Caki2 (cell line): ENCODE measurements at places on chromosomes 3 and 15.
A peak's percentile ranks its signal among the peaks of the same experiment; 100 is the strongest.

DNA sequence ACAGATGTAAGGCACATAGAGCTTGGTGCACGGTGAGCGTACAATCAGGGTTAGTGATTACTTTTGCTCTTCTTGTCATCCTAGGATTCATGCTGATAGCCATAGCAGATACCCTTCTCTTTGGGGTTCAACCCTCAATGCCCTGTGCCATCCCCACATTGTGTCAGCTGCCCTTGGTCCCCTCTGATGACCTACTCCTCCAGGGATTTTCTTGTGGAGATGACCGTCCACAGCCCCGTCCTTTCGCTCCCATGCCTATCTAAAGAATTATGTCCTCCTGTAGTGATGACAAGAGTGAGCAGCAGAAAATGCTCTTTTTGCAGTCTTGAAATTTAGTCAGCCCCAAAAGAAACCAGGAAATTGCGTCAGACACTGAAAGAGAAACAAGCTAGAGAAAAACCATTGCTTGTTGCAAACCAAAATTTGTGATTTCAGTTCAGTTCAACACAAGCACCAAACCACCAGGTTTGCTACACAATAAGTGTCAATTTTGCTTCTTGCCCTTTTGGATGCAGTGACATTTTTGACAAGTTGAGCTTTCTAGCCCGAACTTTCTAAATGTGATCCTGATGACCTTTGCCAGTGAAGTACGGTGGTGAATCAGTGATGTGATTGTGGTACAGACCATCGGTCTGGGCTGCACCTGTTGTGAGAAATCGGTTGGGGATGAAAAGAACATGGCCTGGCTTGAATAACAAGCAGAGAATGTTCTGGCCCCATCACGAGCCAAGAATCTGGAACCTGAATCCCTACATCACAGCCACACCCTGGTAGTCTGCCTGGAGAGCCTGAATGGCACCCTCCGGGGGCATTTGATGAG, 41.3 kb downstream of the CMTM7 start:
- no peak for DNase-seq

DNA sequence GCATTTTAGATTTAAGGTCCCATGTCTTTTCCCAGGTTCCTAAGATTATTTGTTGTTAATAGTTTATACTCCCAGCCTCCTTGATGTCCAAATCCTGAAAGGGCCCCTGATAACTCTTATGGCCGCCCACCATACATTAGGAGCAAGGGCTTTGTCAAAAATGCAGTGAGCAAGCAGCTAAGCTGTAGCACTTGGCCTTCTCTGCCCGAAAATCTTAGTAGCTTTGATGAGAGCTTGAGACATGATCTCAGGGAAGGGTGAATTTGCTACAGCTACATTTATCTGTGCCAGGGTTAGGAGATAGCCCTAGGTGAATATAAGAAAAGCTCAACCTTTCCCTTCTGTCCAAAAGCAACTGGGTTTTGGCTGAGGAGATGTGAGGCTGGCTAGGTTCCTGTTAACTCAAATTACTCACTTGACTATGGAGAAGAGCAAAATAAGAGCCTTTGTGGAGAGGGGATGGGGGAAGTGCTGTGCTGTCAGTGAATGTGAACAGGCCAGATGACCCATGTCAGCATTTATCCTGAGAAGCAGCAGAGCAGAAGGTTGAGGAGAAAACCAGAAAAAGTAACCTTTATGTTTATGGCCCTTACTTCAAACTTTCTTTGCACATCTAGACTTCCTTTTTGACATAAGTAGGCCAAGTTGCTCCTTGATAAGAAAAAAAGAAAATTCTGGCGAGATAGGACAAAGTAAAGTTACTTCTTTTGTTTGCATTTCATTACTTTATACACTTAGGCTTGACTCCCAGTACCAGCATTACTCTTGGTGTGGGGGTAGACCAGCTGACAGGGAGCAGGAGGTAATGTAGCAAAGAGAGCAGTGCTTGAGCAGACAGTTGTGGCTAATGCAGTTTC, 21.1 kb downstream of the MAPK6 start:
- DNase-seq = no peak

GRCh38 chr15:53869044-53869805, 109.0 kb upstream of the UNC13C start:
- no peak for DNase-seq

DNA sequence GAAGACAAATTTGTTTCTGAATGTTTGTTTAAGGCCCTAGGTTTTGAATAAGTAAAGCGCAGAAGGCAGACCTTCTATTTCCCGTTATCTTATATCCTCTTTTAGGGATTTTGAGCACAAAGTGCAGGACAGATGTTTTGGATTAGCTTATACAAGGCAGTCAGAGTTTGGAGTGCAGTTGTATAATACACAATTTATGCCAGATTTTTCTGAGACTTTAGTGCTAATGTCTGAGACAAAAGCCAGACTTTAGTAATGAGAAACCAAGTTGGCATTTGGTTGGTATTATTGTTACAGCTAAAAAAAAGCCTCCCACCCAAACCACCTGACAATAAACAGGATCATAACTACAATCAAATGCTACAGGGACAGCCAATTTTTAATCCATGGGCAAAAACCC, 309.9 kb upstream of the SATB1 start:
- no peak for DNase-seq

GRCh38 chr3:172171396-172172075, 132.2 kb downstream of the FNDC3B start:
- no peak for DNase-seq

DNA sequence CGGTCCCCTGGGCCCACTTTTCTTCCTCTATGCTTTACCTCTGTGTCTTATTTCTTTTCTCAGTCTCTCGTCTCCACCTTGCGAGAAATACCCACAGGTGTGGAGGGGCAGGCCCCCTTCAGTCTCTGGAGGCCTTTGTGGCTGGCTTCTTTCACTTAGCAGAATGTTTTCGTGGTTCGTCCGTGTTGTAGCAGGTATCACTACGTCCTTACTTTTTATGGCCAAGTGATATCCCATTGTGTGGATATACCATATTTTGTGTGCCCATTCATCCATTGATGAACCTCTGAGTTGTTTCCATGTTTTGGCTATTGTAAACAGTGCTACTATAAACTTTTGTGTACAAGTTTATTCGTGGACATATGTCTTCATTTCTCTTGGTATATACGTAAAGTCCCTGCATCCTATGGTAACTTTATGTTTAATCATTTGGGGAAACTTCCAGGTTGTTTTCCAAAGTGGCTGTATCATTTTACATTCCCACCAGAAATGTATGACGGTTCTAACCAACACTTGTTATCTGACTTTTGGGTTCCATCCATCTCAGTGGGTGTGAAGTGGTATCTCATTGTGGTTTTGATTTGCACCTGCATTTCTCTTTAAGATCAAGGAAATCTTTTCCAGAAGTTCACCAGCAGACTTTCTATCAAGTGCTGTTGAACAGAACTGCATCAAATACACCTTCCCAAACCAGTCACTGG, 5.6 kb downstream of the PIGZ start:
- no peak for DNase-seq

DNA sequence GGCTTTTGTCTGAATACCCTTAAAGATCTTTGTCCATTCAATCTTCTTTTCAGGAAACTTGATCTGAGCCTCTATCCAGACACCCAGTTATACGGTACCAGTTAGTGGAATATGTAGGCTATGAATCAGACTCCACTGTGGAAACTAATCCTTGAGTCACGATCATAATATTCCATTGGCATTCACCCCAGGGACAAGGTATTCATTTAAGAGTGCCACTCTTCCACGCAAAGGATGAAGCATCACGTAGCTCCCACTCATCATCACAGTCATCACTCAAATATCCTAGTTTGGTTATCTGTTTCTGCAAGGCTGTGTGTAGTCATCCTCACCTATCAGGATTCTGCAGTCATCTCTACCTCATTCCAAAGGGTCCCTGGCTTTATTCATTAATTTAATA, 85.6 kb downstream of the NEDD4 start:
- DNase-seq = peak; percentile 61

DNA sequence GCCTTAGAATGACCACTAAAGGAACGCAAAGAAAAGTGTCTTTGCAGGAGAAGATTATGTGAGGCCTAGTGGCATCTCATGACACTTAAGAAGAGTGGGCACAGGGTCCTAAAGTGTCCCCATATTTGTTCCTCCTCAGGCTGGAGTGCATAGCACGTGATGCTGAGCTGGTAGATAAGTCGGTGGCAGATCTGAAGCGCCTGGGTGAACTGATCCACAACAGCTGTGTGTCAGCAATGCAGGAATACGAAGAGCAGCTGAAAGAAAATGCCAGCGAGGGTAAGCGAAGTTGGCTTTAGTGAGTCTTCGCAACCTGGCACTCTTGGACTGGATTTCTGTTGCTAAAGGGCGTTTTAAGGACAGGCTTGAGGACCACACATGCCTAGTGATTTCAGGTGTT, 92.6 kb downstream of the CHD2 start:
- no peak for DNase-seq

GRCh38 chr3:187223799-187224198, 26.5 kb downstream of the RTP1 start:
- no peak for DNase-seq

DNA sequence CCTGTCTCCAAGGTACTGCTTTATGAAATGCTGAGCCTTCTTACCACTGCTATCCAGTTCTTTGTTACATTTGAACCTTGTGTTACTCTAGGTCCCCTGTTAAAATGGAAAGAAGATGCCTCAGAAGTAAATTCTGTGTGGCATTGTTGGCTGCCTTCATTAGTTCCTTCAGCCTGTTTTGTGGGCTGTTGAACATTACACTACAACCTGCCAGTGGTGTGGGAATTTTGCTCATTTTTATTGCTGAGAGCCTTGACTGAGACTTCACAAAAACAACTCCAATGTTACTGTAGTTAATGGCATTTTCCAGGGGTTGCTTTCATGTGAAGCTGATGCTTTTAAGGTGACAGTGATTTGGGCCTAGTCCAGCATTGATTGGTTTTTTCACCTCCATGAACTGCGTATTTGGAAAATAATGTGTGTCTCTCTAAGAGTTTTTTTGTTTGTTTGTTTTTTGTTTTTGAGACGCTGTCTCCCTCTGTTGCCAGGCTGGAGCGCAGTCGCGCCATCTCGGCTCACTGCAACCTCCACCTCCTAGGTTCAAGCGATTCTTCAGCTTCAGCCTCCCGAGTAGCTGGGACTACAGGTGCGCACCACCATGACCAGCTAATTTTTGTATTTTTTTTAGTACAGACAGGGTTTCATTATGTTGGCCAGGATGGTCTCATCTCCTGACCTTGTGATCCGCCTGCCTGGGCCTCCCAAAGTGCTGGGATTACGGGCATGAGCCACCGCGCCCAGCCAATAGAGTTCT, 4.3 kb downstream of the MAPK6 start:
- DNase-seq = peak; percentile 35

GRCh38 chr15:66900586-66901310, 164.7 kb upstream of the SMAD3 start:
- no peak for DNase-seq

DNA sequence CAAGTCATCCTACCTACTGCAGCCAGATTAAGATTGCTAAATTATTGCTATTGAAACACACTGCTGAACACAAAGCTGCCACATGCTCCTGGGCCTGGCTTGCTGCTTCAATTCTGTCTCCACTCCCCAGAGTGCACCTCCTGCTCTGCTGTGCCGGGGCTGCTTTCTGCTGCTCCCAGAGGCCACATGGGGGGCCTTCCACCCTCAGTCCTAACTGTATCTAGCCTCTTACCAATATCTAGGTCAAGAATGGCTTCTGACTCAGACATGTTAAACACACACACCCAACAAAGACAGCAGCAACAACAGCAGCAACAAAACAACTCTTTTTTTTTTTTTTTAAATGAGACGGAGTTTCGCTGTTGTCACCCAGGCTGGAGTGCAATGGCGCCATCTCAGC, 33.0 kb downstream of the MYZAP start:
- DNase-seq = no peak

GRCh38 chr3:33202711-33203457, 15.7 kb downstream of the SUSD5 start:
- no peak for DNase-seq

GRCh38 chr3:152160350-152161011, 108.2 kb upstream of the MBNL1 start:
- no peak for DNase-seq

GRCh38 chr3:142929890-142930289, 33.6 kb downstream of the PAQR9 start:
- DNase-seq = no peak

DNA sequence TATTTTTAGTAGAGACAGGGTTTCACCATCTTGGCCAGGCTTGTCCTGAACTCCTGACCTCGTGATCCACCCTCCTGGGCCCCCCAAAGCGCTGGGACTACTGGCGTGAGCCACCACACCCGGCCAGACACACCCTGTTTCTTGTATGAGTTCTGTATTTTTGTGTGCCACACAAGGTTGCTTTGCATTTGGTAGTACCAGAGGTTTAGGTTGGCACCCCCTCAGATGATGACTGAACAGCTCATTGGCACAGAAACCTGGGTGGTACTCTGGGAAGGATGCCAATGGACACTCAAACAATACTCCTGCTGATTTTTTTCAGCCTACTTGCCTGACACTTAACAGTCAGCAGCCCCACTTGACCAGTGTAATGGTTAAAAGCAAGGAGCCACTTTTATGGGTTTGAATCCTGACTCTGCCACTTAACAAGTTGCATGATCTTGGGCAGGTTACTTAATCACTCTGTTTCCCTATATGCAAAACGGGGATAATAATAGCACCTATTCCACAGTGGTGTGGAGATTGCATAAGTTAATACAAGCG, 39.2 kb upstream of the BCL2A1 start:
- peak; percentile 45 for DNase-seq

DNA sequence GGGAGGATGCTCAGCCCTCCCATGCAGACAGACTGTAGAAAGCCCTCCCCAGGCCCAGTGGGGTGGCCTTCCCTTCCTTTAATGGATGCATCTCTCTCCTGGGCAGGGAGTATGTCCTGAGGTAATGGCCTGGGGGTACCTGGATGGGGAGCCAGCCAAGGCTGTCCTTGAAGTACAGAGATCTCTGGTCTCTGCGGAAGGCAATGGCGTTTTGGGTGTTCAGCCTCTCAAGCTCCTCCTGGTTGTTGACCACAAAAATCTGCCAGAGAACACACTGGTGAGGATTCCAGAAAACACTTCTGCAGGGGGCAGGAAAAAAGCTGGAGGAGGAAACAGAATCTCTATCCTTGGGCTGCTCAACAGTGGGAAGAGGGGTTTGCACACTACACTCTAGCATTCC, 28.9 kb downstream of the EAF1 start:
- no peak for DNase-seq

DNA sequence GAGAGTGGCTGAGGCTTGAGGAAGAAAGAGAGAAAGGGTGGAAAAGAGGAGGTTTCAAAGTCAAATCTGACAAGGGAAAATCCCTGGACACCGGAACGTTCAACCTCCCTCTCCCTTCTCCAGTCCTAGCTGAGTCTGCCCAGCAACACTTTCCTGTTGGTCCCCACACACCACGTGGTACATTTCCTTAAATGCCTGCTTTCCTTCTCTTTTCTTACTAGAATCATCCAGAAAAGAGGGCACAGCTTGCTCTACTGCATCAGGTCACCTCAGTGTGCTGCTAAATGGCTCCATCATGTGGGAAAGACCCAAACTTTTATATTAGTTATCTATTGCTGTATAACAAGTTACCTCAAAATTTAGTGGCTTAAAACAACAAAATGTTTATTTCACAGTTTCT, 181.2 kb downstream of the NECTIN3 start:
- peak; percentile 20 for DNase-seq

- DNase-seq = no peak
Measured at GRCh38 chr3:127560051-127560787, 30.3 kb downstream of the TPRA1 start.
